Renal cortical epithelial cell (primary cell): ENCODE measurements at places on chromosomes 2 and 18.

- no peak for DNase-seq
Measured at GRCh38 chr2:85413592-85414420, 3.6 kb upstream of the CAPG start.

DNA sequence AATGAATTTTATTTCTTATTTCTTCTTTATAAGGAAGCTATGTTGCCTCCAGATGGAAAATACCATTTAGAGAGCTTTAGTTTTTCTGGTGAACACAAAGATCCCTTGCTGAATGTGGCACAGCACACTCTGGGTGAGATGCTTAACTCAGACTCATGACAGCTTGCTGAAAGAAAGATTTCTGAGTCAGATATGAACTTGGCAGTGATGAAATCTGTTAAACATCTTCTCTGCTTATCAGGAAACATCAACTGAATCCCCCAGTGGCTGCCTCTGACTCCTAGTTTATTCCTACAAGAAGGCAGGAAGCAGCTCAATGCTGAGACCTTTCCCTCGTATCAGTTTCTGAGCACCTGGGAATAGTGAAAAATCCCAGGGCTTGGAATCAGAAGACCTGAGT, 162.8 kb downstream of the OSR1 start:
- DNase-seq = no peak

- DNase-seq = no peak
Measured at GRCh38 chr2:126571403-126571802, 84.6 kb upstream of the GYPC start.

GRCh38 chr2:127560931-127561280, 25.4 kb downstream of the MYO7B start:
- no peak for DNase-seq

- no peak for DNase-seq
Measured at GRCh38 chr2:134287323-134287722, 33.5 kb downstream of the MGAT5 start.

GRCh38 chr2:60391649-60392375, 161.6 kb downstream of the BCL11A start:
- DNase-seq = no peak

DNA sequence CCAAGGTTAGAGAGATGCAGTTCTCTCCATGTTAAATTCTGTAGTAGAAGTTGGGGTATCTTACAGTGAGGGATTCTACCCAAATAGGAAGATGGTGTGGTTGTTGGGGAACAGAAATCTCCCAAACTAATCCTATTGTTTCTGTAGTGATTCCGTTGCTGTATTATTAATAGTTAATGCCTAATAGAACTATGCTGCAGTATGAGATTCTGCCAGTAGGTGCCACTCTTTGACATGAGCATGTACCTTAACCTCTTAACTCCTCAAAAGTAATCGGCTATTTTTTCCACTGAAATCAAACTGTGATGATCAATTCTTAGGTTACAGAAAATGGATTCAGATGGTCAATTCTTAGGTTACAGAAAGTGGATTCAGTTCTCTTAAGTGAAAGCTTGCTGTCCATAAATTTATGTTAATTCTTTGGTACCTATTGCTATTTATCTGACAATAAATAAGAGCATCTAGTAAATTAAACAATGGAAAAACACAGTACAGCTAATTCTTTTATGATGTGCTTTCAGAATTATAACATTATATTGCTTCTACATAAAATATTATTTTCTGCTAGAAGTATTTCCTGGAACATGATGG, 97.9 kb upstream of the DLX2 start:
- no peak for DNase-seq

GRCh38 chr2:205770577-205770976, 88.3 kb downstream of the NRP2 start:
- DNase-seq = no peak

GRCh38 chr2:156907806-156908205, 349.7 kb upstream of the GALNT5 start:
- DNase-seq = no peak

GRCh38 chr2:156115338-156115737, 217.2 kb downstream of the NR4A2 start:
- DNase-seq = peak; percentile 36

GRCh38 chr2:224099861-224100643, 61.0 kb upstream of the SERPINE2 start:
- DNase-seq = no peak

- no peak for DNase-seq
Measured at GRCh38 chr2:140808820-140809219, 1322.0 kb downstream of the LRP1B start.

GRCh38 chr18:36187826-36188721, 777 bp downstream of the MOCOS start:
- DNase-seq = peak; percentile 48

- DNase-seq = no peak
Measured at GRCh38 chr2:75555701-75556100, 5.0 kb downstream of the EVA1A start.

DNA sequence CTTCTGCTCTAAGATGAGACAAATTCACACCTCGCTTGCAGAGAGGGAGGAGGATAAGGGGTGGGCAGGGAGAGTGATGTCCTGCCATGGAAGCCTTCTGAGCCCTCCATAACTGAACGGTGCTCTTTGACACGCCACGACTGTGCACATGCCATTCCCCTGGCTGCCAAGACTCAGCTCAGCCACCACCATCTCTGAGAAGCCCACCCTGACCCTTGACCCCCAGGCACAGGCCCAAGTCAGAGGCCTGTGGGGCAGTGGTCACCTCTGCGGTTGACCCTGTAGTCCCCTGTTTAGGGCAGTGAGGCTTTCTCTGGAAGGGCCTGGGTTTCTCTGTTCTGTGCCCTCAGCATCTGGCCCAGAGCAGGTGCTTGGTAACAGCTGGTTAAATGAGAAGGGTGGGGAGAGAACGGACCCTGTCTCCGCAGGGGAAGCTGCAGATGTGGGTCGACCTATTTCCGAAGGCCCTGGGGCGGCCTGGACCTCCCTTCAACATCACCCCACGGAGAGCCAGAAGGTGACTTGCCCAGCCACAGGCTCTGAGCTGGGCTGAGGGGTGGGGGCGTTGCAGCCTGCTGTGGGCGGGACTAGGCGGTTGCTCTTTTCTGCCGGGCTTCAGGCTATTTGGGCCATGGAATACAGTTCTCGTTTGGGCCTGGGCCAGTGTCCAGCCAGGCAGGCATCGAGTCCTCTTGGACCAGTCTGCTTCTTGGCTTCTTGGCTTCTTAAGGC, 215.1 kb downstream of the DYSF start:
- no peak for DNase-seq

GRCh38 chr2:192119536-192119935, 75.2 kb downstream of the TMEFF2 start:
- DNase-seq = no peak

DNA sequence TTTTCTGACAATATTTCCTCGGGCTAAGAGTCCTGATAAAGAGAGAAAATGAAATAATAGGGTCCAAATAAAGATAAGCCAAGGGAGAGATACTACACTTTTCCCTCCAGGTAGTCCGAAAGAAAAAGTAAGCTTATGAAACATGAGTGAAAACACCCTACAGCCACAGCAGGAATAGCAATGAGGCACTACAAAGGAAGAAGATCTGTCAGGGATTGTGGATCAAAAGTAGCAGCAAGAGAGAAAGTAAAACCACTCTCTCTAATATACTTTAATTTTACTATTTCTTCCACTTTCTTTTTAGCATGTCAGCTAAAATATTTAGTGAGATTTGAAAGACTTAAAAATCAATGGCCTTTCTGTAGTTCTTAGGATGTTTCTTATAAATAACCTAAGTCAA, 1601.8 kb downstream of the LRP1B start:
- DNase-seq = no peak

GRCh38 chr18:44586782-44587524, 93.7 kb upstream of the SETBP1 start:
- DNase-seq = no peak
